ENCODE measurements at places on chromosomes 11 and 22.

DNA sequence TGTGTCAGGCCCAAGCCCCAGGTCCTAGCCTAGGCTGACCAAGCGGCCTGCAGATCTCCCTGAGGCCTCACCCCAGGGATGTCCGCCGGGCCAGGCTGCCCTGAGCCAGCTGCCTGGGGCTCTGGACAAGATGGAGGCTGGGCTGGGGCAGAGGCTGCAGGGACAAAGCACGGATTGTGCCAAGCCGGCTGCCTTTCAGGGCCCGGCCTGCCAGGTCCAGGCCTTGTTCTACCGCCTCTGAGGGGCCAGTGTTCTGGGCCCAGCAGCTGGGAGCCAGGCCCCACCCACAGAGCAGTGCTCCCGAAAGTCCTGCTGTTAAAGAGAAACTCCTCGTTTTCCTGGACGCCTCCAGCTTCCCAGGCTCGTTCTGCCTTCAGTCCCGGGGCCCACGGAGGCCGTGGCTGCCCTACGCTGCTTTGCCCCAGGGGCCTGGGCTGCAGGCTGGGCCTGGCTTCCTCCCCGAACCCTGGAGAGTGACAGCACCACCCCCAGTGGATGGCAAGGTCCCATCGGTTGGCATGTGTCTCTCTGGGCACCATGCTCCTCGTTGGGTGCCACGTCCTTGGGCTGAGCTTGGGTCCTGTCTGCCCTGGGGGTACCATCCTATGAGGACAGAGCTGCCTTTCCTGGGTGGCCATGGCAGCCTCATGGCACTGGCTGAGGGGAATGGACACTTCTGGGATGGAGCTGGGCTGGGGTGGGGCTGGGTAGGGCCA, 7.6 kb downstream of the BRSK2 start:
- no peak for DNase-seq

- DNase-seq, result no peak
Observed at GRCh38 chr11:64170419-64170818, 4.5 kb upstream of the MACROD1 start.

DNA sequence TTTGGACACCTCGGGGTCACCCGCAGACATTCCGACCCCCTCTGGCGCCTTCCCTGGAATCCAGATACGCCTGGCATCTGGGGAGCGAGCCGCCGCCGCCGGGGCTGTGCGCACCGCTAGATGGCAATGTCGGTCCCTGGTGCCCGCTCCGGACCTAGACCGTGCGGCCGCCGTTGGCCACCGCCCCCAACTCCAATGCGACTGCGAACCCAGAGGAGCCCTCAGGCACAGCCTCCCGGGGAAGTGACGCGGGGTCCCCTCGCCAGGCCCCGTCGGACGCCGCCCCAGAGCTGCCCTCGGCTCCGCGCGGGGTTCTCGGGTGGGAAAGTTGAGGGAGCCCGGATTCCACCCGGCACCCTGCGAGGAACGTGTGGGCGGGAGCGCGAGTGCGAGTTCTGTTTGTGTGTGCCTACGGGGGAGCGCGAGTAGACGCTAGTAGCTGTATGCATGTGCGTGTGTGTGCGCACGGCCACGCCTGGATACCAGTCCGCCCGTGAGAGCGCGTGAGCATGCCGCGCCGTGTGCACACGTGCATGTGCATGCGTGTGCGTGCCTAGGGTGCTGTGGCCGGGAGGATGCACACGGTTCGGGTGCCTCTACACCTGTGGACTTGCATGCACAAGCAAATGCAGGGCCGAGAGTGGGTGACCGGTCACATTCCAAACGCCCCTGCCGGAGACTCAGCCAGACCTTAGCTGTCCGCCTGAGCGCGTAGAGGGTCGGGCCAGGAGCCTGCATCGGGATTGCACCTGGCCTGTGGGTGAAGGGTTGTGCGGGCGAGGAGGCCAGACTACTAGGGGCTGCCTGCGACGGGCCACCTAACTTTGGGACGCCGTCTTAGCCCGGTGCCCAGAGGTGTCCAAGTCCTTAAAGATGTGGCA, 1.9 kb downstream of the CHRM4 start:
- DNase-seq, result no peak

GRCh38 chr11:9052316-9052715, 39.1 kb downstream of the SCUBE2 start:
- DNase-seq, result no peak

- no peak for DNase-seq
Observed at GRCh38 chr11:114350022-114350421, 50.3 kb downstream of the C11orf71 start.

DNA sequence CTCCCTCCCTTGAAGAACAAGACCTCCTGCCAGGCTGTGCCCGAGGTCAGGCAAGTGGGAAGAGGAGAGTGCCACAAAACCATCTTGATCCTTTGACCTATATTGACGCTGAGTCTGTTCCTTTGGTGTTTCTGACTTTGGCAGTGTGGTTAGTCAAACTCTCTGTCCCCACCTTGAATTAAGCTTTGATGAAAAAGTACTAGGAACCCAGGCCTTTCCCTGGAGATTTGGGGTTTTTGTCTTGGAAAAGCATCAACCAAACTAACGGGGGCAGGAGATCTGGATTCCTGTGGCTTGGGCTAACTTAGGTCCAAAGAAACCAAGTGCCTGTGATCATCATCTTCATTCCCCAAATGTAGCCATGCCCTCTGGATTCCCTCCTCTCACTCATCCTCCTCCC, 40.4 kb downstream of the ARFGAP2 start:
- no peak for DNase-seq

DNA sequence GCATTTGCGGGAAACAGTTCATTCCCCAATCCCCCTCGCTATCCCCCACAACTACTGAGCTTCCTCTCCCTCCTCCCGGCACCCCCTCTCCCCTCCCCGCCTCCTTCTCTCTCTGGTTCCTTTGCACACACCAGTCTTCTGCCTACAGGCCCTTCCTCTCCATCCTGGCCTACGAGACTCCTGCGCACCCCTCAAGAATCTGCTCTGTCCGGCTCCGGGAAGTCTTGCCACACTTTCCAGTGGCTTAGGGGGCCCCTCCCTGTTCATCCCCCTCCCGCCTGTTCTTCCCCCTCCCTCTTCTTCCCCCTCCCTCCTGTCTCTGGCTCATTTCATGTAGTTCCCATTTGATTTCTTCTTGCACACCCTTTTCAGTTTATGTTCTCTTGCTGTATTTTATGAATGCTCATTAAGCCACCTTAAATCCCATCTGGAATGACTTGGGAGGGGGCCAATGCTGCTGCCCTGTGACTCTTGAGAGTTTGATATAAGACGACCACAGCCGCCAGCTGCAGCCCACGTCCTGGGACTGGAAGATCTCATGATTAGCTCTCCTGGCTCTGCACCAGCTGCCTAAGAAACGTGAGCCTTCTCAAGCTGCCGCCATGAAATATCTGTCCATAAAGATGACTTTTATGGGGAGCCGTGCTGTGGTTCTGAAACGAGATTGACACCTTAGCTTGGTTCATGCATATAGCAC, 50.9 kb downstream of the RPS6KA4 start:
- no peak for DNase-seq

DNA sequence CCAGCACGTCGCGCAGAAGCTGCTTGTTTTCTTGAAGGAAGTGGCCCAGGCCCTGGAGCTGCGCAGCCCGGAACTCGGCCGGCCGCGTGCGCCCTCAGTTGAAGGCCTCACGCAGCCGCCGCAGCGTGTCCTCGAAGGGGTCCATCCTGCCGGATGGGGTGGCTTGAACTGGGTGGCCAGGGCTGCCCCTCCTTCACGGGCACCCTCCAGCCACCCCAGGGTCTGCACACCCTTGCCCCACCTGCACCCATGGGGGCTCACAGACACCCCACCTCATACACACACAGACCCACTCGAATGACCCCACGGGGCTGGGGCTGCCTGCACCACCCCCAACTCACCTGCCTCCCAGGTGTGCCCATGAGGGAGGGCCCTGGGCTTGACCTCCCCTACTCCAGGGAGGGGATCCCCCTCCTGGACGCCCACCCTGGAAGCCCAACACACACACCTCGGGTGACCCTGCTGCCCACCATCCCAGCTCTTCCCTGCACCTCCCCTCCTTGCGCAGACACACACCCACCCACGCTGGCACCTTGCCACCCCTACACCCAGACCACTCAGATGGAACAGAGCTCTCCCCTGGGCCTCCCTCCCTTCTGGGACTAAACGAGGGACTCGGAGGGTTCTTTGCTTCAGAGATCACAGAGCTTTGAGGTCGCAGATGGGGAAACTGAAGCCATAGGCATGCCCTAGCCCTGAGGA, 6.8 kb downstream of the ALDH3B2 start:
- no peak for DNase-seq

GRCh38 chr11:45145379-45146071, 914 bp upstream of the PRDM11 start:
- peak; percentile 78 for DNase-seq

DNA sequence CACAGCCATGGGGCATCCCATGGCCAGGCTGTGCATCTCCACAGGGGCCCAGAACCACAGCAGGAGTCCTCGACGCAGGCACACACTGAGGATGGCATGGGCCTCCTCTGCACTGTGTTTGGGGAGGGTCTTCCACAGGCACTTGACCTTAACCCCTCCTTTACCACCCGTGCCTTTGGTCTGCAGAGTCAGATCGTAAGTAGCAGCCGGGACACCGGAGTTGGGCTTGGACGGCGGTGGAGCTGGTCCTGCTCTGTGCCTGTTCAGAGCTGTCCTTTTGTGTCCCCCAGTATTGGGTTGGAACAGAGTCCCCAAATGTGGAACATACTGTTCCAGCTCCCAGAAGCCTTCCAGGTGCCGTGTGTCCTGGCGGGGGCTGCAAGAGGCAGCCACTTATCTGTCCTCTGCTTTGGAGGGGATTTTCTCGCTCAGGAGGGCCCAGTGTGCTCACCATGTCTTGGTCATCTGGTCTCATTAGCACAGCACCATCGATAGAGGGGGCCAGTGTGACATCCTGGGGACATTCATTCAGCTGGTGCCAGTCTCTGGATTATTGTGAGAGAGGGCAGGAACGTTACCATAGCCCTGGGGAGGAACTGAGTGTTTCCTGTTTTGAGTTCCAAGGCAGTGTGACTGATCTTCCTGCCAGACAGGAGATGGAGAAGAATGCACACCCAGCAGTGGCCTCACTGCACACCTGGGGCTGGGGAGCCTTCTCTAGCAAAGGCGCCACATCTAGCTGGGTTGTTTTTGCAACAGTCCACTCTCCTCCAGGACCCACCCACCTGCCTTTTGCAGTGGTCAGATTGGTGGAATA, 12.4 kb downstream of the CRELD2 start:
- DNase-seq, result no peak

GRCh38 chr22:17949642-17950473, 74.5 kb downstream of the MICAL3 start:
- DNase-seq, result no peak

DNA sequence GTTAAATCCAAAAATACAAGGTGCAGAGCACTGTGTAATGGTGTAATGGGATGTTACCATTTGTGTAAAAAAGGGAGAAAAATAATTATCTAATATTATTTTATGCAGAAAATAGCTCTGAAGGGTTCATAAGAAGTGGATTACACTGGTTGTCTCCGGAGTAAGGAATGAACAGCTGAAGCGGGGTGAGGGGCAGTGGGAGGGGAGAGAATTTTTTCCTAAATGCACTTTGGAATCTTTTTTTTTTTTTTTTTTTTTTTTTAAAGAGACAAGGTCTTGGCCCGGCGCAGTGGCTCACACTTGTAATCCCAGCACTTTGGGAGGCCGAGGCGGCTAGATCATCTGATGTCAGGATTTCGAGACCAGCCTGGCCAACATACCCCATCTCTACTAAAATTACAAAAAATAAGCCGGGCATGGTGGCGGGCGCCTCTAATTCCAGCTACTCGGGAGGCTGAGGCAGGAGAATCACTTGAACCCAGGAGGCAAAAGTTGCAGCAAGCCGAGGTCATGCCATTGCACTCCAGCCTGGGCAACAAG, 6.8 kb upstream of the POLR3H start:
- no peak for DNase-seq

Measured in coronary artery (tissue), 2 donors.